ENCODE measurements at places on chromosomes 5 and 9.

GRCh38 chr5:170896779-170897178, 35.0 kb downstream of the RANBP17 start:
- no peak for DNase-seq

DNA sequence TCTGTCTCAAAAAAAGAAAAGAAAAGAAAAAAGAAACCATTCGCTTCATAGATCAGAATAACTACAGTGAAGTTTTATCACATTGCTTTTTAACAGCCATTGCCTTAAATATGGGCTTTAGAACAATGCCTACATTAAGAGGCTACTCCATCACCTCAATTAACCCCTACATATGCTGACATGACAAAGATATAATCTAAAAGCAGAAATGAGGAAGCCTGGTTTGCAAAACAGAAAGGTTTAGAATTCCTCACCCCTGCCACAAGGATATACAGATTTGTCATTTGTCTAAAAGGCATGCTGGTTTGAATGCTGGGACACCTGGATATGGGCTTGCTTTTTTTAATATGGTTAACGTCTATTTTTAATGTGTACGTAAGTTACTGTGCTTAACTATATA, 1353.0 kb upstream of the C9orf72 start:
- DNase-seq: no peak

- peak; percentile 88 for DNase-seq
Measured at GRCh38 chr5:32193591-32193990, 19.5 kb upstream of the GOLPH3 start.

DNA sequence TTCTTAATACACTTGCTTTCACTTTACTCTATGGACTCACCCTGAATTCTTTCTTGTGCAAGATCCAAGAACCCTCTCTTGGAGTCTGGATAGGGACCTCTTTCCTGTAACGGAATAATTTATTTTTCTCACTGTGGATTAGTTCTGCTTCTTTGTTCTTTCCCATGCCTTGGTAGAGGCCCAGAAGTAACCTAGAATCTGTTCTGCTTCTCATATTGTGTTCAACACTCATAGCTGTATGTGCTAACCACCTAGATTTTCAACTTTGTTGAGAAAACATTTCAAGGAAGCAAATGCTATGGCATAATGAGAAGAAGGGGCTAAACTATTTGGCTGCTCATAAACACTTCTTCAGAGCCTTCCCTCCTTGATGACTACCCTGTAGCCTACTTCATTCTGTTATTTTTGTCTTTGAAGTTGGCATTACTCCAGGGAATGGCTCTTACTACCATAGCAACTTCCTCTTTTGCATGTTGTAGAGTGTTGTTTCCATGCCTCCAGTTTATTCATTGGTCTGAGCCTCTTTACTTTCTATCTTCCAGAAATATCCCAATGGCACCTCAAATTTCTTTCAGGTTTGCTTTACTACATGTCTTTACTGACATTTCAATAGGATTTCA, 74.3 kb downstream of the KIAA0825 start:
- DNase-seq: no peak

GRCh38 chr5:65774346-65774745, 52.3 kb downstream of the NLN start:
- peak; percentile 84 for DNase-seq

GRCh38 chr5:72988769-72989168, 32.9 kb downstream of the FCHO2 start:
- DNase-seq: peak; percentile 4

GRCh38 chr5:68026092-68026885, 189.3 kb upstream of the PIK3R1 start:
- no peak for DNase-seq

GRCh38 chr9:22279636-22280035, 167.0 kb upstream of the DMRTA1 start:
- no peak for DNase-seq

- DNase-seq: no peak
Measured at GRCh38 chr9:13467157-13467556, 187.7 kb upstream of the MPDZ start.

DNA sequence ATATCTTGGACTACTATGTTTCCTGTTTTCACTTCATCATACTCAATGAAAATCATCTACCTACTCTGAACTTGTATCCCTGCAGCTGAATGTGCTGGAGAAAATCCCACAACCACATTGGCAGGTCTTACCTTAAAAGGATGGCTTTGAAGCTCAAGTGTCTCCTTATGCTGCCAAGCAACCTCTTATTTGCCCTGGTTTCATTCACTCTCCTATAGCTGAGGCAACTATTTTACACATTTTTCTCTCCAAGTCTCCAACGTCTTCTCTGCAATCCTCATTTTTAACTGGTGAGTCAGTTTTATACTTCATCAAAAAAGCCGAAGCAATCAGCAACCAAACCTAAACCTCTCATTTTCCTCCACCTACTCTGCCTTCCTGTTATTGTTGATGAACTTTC, 49.7 kb downstream of the POU4F3 start:
- peak; percentile 84 for DNase-seq

- DNase-seq: no peak
Measured at GRCh38 chr5:133048993-133049725, 2.7 kb upstream of the HSPA4 start.

DNA sequence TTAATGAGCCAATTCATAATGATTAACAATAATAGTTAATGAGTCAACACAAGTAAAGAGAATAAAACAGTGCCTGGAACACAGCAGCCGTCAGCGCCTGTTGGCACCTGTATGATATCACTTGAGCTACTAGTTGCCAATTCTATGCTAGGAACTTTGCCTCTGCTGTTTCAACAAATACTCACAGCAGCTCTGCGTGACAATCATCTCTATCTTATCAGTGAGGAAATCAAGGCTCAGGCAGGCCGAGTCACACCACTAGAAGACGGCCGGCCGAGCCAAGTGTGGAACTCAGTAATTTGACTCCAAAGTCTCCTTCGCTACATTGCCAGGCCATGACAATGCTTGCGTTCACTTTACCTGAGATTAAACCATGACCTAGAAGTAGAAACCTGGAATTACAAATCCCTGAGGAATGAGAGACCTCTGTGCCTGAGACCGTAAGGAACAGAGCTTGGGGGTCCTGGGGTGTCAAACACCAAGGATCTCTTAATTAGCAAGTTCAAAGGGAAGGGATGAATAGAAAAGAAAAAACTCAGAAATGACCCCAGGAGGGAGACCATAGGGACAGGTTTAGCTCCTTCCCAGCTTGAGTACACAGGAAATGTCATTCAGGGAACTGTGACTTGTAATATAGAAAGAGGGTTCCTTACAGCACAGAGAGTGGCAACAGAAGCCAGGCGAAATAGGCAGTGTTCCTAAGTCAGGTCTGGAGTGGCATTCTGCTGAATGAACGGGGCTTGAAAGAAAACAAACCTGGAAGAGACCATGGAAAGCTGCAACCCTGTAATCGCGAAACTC, 109.1 kb downstream of the SUSD1 start:
- DNase-seq: no peak

DNA sequence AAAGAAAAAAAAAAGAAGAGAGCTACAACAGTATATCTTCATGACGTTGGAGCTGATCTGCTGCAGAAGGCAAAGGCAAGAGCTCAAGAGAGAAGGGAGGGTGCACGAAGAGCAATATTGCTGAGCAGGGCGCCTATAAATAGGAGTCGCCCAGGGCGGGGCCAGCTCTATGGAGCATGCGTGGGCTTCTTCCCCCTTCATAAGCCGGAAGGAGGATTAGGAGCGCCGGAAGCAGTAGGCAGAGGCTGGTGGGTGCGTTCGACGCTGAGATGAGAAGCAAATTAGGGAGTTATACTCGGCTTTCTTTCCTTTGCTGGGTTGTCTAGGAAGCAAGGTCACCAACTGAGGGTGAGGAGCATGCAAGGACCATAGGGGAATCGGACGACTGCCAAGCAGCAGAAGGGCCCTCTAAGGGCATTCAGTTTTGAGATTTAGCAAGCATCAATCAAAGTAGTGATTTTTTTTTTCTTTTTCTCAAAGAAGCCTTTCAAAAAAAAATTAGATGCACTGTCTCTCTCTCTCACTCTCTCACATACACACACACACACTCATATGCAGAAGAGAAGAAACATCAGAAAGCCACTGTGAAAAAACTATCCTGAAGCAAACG, 496.7 kb downstream of the ENC1 start:
- DNase-seq: no peak

- no peak for DNase-seq
Measured at GRCh38 chr5:67187006-67187715, 9.4 kb downstream of the CD180 start.

GRCh38 chr5:134018154-134018985, 13.6 kb upstream of the VDAC1 start:
- DNase-seq: peak; percentile 41

- DNase-seq: peak; percentile 72
Measured at GRCh38 chr9:80061940-80062339, 490.2 kb downstream of the TLE4 start.

GRCh38 chr9:72680593-72681282, 159.3 kb downstream of the TMC1 start:
- DNase-seq: no peak

Data from A172 (cell line).